ENCODE measurements at places on chromosomes 11 and 22.

GRCh38 chr22:28822930-28823551 is 22.7 kb upstream of the XBP1 start:
- no peak for DNase-seq

- DNase-seq = no peak
Measured at GRCh38 chr11:12119502-12119901, 9.1 kb downstream of the MICAL2 start.

GRCh38 chr11:67486481-67487195 is 3.8 kb downstream of the AIP start:
- no peak for DNase-seq

DNA sequence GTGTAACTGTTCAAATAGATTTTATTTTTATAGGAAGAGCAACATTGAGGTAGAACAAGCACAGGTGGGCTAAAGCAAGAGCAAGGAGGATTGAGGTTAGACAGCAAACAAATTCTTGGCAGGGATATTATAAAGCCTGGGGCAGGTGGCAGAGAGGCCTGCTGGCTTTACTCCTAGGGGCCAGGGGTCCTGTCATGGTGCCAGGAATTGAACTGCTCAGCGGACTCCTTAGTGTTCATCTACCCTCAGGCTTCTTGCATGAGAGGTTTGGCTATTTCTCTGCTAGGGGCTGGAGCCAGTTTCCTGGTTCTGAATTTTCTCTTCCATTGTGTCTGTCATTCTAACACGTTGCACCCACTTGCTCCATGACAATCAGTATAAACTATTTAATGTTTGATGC is 217.2 kb upstream of the NCAM1 start:
- no peak for DNase-seq

- peak; percentile 59 for DNase-seq
Measured at GRCh38 chr11:27296497-27296896, 66.5 kb downstream of the CCDC34 start.

DNA sequence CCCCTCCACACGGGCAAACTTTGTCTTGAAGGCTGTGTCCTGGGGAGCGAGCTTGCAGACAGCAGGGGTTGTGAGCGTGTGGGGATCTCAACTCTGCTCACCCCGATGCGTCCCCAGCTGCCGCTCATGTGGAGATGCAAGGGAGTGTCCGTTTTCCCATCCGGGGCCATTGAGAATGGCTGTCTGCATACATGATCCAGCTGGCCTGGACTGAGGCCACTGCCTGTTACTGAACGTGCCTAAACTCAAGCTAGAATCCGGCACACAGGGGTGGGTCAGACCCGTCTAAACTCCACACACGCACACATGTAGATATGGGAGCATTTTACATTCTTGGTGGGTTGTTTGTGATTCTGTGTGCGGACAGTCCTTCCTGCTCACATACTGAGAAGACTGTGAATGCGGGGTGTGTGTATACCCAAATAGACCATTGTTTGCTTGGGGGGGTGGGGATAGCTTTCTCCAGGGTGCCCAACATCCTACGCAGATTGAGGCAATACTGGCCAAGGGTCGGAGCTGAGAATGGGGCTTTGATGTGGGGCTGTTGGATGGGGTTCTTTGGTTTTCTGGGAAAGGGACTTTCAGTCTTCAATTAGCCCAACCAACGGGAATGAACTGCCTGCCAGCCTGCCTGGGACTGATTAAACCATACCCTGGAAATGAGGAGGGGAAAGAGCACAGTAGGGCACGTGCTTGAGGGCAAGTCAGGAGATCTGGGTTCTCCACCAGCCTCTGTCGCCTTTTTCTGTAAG is 60.4 kb downstream of the ST3GAL4 start:
- DNase-seq = no peak

DNA sequence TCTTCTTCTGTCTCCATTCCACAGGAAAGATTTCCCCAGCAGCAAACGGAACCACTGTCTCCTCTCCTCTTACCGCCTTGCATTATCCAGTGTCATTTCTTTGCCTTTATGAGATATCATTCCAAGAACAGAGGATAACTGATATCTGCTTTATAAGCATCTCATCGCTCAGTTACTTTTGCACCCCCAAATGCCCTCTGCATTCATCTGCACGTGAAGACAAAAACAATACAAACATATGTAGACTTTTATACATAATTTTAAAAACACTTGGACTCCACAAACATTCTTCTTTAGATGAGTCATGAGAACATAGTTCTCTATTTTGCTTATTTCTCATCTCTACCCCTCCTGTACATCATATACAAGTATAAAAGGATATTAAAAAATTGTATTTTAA is 512 bp upstream of the OR51T1 start:
- DNase-seq = no peak

DNA sequence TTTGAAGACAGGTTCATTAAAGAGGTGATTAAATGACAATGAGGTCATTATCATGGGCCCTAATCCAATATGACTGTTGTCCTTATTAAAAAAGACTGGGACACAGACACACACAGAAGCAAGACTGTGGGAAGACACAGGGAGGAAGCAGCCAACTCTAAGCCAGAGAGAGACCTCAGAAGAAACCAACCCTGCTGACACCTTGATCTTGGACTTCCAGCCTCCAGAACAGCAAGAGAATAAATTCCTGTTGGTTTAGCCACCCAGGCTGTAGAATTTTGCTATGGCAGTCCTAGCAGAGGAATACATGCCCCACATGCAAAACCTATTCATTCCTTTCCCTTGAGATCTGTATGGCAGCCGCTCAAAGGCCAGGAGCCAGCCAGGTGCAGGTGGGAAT is 35.6 kb upstream of the CACNG2 start:
- DNase-seq = no peak

DNA sequence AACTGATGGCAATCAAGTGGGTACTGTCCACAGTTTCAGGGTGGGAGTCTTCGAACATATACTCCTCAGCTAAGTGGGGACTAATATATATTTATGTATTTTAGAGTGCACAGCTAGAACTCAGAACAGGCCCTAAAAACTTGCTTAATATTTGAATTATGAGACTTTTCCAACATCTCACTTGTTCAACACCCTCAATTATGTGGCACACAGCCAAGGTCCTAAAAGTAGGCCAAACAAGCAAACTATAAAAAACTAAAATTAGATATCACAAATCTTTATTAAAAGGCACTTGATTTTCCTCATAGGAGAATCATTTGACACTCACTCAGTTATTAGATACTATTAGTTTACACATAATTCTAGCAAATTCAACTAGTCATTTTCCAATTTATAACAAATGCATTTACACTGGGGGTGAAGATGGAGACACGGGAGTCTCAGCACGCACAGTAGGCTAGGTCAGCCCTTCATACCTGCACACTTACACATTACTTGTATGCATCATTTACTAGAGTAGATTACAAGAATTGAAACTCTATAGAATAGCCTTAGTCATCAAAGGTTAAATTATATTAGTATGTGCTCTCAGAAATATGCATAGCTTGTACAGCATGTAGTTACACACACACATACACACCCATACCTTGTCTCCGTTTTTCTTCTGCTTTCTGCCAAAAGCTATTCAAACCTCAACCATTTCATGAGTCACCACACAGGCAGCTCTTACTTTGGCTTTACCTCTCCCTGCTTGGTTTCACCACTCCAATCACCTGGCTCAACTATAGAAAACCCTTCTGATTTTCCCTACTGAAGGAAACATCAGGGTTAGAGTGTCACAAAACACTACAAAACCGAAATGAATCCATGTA is 171.5 kb downstream of the SBF2 start:
- no peak for DNase-seq

DNA sequence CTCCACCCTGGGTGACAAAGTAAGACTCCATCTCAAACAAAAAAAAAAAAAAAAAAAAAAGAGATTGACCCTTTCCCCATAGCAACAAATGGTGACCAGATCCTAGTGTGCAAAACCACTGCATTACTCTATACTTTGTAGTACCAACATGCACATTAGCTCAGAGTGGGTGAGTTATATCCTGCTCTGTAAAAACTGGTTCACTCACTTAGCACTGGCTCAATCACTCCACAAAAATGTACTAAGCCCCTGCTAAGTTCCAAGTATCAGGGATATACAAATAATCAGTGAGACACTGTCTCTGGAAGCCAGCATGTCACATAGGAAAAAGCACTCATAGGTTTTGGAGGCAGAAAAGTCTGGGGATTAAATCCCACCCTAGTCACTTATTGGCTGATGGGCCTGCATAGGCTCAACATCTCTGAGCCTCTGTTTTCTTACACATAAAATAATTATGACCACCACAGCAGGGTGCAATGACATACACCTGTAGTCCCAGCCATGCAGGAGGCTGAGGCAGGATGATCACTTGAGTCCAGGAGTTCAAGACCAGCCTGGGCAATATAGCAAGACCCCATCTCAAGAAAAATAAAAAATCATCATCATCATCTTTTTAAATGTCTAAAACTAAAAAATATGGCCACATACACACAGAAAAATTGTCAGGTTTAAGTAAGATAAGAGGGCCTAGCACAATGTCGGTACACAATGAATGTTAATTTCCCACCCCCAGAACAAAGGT is 11.9 kb downstream of the FAM168A start:
- no peak for DNase-seq

DNA sequence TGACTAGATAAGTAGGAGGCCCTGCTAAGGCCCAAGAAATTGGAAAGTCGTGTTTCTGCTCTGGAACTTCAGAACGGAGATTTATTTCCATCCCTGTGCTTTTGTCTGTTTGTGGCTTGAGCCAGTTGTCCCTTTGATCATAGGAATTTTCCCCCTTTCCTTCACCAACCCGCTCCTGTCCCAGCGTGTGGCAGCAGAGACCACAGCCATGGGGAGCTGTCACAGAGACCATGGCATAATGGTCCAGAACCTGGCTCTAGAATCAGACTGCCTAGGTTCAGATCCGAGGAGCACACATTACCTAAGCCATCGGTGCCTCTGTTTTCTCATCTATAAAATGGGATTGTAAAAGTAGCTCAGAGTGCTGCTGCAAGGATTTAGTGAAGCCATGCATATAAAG is 128.1 kb downstream of the GALNT18 start:
- DNase-seq = no peak

DNA sequence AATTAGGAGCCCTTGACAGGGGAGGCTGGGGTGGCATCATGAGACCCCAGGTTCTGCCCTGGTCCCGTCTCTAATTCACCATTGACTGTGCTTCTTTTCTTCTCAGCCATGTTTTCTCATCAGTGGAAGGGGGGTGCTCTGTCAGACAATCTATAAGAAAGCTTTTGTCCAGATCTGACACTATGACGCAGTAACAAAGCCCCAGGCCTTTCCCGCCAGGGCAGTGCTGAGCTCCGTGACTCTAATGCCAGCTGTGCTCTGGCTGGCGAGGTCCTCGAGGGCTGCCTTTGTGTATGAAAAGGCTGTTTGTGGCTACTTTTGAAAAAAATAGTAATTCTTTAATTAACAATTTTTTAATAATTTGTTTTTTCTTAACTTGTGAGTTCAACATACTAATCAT is 3.2 kb downstream of the CD6 start:
- no peak for DNase-seq

DNA sequence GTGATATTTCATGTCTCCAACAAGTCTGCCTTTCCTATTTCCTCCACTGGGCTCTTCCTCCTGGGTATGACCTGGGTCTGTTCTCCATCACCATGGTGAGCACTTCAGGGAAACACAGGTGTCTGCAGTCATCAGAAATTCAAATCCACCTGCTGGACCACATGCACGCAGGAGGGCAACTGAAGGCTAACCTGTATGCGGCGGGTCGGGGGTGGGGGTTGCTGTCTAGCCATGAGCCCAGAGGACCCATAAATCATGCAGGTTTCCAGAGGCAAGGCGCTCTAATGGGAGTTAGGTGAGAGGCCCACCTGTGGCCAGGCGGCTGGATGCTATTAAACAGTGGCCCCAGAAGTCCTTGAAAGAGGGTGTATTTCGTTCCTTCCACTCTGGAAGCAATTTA is 11.1 kb upstream of the PAMR1 start:
- DNase-seq = no peak

DNA sequence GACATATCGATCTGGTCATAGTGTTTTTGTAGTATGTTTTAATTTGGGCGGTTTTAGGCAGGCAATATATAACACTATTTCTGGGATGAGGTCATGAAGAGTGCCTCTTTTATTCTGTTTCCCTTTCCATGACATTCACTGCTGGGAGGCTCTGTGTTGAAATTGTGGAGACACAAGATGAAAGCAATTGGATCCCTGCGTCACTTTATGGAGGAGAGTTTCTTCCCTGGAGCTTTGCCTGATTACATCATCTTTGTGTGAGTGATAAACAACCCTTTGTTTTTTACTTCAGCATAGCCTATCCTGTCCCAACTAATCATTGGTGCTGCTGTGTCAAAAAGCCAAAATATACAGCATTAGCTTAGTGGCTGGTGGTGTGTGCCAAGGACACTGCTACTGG is 48.6 kb downstream of the PARVG start:
- DNase-seq = no peak

GRCh38 chr11:1140642-1141490 is 16.9 kb upstream of the MUC5AC start:
- DNase-seq = no peak

DNA sequence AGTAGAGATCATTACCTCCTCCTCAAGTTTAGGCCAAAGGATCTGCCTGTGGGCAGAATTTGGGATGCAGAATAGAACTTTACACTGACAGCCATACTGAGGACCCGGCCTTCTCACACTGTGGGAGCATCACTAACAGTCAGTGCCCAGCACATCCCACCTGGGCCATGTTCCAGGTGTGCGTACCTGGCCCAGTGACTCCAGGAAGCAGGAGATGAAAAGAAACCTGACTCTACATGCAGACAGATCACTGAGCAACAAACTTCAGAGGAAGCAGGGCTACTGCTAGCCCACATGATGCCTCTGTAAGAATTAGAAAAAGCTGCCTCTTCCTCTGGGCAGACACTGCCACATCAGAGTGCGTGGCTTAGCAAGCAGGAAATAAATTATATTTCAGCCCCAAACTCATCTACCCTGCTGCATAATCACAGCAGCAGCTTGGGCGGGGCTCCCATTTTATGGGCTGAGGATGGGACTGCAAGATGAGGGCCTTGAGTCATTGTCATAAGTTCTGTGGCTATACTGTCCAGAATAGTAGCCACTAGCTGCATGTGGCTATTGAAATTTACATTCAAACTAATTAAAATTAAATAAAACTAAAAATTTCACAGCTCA is 6.0 kb upstream of the LMO2 start:
- no peak for DNase-seq

GRCh38 chr11:92841719-92842118 is 127.7 kb upstream of the MTNR1B start:
- no peak for DNase-seq

GRCh38 chr22:38087855-38088254 is 3.9 kb upstream of the SLC16A8 start:
- no peak for DNase-seq

- no peak for DNase-seq
Measured at GRCh38 chr22:29267462-29267857, 321 bp downstream of the RHBDD3 start.

DNA sequence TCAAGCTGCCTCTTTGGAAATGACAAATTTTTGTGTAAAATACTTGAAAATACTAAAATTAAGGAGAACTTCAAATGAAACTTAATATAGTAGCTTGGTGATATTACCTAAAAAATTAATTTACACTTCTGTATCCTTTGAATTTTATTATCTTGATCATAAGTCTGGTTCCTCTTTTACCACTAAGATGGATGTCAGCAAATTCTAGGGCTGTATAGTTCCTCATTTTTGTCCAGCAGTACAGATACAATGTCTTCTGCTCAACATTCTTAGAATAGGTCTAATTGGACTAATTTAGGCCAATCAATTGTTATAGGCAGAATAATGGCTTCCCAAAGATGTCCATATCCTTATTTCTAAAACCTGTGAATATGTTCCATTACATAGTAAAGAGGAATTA is 1298.0 kb upstream of the RAG2 start:
- DNase-seq = no peak
